PC-9 (cell line): ENCODE measurements at places on chromosomes 2 and 18.

GRCh38 chr2:68789603-68790002 lies 55.0 kb downstream of the ARHGAP25 start:
- no peak for DNase-seq

DNA sequence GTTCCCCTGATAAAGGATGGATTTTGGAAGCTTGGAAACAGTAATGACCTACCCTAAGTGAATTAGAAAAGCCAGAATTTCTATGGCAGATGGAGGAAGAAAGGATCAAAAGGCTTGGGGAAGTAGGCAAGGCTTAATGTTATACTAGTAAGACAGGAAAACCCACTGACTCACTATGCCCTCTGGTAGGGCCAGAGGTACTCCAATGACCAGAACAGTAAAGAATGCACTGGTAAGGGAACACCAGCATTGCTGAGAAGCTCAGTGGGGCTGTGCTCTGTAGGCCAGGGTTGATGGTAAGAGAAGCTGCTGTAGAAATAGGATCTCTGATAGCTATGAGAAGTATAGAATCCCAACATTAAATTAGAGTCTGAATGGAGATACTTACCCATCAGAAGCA lies 126.4 kb downstream of the GFPT1 start:
- DNase-seq = no peak

DNA sequence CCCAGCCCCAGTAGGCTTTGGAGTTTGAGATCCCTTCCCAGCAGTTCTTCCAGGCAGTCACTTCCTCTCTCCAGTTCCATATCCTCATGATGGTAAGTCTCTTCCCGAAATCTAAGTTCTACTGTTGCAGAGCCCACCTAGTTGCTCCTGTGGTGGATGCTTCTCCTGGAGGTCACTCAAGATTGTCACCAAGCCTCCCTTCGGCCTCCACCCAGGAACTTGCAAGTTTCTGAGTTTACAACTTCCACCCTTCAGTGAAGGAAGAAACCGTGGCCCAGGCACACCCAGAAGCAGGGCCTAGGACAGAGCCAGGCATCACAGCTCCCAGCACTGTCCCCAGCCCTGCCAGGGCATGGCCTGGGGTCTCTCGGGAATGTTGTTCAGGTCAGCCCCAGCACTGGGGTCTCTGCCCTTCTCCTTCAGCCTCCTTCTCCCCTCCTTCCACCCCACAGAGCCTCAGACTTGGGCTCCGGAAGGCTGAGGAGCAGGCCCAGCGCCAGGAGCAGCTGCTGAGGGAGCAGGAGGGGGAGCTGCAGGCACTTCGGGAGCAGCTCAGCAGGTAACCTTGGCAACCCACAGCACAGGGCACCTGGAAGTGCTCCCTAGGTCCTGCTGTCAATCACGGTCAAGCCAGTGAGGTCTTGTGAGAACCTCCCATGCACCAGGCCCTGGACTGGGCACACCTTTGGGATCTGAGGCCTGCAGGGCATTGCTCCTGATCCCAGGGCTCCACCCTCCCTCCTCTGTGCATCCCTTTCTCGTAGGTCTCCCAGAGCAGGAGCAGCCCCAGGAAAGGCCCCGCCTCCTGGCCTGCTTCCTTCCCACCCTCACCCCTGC lies 7.1 kb downstream of the RUFY4 start:
- DNase-seq = no peak

DNA sequence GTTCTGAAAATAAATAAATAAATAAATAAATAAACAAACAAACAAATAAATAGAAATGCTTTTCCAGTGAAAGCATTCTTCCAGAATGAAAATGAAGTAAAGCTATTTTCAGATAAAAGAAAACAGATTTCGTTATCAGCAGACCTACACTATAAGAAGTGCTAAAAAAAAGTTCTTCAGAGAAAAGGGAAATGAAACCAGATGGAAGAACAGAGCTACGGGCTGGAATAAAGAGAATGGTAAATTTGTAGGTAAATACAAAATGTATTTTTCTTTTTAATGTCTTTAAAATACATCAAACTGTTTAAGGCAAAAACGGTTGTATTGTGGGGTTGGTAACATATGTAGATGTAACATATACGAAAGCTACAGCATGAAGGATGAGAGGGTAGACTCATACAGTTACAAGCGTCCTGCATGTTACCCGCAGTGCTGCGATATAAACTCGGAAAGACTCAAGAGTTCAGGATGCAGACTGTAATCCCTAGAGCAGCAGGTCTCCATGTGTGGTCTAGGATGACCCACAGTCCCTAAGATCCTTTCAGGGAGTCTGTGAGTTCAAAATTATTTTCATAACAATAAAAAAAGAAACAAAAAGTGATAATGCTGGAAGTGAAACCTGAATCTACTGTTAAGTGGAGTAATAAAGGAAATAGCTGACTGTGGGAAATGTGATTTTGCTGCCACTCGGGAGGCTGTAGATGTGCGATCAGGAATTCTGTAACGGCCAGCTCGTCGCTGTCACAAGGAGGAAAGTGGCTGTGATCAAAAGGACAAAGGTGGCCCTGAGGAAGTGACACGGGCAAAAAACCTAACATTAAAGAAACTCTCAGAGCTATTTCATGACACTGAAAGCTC lies 5.3 kb upstream of the RAB12 start:
- DNase-seq = no peak
